SJSA1 (cell line): ENCODE measurements at places on chromosomes 13 and 19.

- no peak for DNase-seq
Observed at GRCh38 chr19:617551-618246, 15.6 kb downstream of the POLRMT start.

- no peak for DNase-seq
Observed at GRCh38 chr13:28967029-28967915, 147.1 kb downstream of the MTUS2 start.

GRCh38 chr19:9909251-9909650 lies 27.1 kb downstream of the OLFM2 start:
- DNase-seq: no peak

DNA sequence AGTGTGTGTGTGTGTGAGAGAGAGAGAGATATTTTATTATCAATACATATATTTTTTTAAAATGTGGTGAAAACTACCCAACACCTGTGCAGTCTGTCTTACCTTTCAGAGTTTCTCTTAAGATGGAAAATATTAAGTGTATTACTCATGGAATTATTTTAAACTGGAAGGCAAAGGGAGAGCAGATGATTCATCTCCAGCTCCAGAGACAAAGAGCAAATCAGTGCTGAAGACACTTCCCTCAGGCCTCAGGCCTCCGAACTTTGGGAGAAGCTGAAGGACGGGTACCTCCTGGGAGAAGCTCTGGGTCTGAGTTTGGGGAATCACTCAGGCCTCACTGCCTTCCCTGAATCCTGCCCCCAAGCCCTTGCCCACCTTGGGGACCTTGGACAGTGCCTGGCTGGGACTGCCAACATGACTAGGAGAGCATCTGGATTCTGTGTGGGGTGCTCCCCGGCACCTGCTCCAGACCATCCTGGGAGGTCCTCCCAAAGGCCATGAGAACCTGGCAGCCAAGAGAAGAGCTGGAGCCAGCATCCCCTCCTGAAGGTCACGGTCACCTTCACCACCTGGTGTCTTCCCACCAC lies 170.4 kb upstream of the UBL3 start:
- no peak for DNase-seq

DNA sequence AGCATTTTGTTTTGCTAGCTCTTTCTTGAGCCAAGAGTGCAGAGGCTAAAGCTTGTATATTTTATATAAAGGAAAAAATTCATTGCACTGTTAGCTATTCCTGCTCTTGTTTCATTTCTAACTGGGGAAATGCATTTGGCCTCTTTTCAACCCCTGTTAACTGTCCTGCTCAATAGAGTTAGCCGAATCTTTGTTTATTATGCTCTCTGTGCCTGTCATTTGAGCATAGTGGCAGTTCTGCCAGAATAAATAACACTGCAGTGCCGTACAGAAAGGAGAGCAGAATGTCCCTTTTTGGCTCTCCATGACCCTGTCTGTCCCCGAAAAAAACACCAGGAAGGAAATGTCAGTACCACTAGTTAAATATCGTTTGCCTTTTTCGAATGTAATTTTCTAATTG lies 350.8 kb downstream of the MYO16 start:
- DNase-seq: no peak

GRCh38 chr13:51152701-51153100 lies 41.6 kb upstream of the C13orf42 start:
- DNase-seq: no peak

DNA sequence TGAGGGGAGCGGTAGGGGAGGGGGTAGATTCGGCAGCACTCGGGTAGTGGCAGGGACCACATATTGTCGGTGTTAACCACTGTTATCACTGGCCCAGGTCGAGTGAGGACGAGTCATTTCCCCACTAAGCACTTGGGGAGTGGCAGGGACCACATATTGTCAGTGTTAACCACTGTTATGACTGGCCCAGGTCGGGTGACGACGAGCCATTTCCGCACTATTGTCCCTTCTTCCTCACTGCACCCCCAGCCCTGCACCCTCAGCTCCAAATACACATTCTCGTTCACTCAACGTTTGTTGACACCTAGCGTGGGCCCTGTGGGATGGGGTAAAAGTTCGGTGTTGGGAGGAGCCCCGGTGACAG lies 467 bp upstream of the CLN5 start:
- DNase-seq: no peak

DNA sequence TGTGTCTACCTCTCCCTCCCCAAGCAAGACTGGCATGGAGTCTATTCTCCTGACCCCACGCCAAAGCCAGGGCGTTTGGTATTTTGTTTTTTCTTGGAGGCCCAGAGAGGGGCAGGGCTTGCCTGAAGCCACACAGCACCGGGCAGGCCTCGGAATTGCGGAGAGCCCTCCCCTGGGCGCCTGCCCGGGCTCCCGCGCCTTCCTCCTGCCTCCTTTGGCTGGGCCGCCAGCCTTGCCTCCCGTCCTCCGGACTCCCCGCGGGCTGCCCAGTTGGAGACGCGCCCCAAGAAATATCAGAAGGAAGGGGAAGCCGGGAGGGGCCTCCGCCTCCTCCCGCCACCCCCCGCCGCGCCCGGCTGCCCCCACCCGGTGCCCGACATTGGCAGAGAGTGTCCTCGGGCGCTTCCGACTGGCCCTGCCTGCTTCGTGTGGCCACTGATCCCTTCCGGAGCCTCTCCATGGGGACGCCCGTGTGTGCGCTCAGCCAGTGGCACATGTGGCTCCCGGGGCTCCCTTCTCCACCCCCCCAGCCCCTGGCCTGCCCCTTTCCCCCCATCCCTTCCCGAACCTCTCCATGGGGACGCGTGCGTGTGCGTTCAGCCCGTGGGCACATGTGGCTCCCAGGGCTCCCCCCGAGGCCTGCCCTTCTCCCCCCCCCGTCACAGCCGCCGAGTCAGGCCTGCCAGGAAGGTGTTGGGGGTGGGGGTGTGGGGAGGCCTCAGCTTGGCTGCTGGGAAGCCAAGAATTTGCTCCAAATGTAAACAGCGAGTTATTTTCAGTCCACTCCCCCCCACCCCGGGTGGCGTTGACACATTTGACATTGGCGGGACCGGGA lies 37.3 kb downstream of the NFIC start:
- DNase-seq: peak; percentile 97

GRCh38 chr19:53961523-53962356 lies 997 bp upstream of the CACNG8 start:
- DNase-seq: no peak

DNA sequence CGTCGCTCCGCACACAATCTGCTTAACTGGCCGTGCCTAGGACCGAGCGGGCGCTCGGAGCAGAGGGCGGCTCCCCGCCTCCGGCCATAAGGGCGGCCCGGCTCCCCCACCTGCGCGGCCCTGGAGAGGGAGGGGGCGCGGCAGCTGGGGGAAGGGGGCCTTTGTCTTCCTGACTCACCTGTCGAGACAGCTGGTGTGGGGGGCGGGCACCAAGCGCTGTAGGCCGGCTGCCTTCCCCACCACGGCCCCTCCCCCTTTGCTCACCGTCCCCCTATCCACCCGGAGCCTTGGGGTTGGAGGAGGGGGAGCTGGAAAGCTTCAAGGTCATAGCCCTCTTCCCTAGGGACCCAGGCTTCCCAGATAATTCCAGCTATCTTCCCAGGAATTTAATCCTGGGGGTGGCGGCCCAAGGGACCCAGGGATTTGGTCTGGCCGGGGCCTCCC lies 1.2 kb downstream of the VASP start:
- DNase-seq: no peak

GRCh38 chr19:49882643-49883042 lies 5.1 kb downstream of the TBC1D17 start:
- no peak for DNase-seq

DNA sequence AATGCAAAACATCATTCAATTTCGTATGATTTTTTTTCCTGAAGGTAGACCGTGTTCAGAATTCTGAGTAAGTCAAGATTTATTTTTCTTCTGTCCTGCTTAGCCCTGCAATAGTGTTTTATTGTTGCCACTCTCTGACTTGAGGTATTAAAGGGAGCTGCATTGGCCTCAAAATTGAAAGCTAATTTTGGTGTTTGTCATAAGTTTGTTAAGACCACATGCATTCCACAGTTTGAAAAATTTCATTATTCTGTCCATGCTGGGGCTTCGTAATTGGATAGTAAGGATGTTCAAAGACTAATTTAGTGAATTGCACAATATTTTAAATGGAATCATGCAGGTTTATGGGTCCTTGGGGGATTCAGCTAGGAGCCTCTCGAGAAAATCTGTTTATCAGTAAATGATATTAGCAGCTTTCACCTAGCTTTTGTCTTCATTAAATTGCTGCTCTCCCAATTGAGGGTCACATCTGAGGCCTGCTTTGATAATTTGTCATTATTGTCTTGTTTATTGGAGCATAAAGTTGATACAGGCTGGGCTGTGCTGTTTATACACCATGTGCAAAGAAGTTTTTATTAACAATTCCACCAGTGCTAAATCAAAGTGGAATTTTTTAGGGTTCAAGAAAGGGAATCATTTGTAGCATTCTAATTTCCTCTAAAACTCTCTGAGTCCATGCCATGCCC lies 339.8 kb upstream of the OBI1 start:
- DNase-seq: no peak

- no peak for DNase-seq
Observed at GRCh38 chr19:1467215-1467489, 11.9 kb downstream of the C19orf25 start.

- DNase-seq: no peak
Observed at GRCh38 chr13:50400035-50400726, 384.9 kb downstream of the KCNRG start.

DNA sequence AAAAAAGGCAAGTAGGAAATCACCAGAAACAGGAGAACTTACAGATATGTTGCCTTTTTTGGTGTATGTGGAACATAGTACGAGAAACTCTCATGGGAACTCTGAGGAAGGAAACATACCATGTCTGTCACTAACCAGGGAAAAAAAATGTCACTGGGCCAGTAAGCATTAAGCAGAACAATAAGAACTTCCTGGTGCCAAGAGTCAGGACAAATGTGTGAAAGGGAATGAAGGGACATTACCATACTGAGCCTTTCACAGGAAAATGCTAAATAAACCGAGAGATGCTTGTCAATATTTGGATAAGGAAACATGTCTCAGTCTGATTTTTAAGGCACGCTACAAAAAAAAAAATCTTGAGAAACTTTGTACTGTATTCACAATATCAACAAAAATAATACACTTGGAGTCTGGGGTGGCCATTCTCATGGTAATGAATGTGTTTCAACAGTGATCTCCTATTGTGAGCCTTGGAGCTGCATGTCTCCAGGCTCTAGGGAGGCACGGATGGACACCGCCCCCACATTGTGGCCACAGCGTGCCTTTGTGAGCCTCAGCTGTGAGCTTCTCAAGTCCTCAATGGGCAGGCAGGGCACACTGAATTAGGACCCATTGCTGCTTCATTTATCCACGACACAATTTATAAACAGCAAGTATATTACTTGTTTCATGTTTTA lies 113.0 kb upstream of the ARGLU1 start:
- DNase-seq: no peak

DNA sequence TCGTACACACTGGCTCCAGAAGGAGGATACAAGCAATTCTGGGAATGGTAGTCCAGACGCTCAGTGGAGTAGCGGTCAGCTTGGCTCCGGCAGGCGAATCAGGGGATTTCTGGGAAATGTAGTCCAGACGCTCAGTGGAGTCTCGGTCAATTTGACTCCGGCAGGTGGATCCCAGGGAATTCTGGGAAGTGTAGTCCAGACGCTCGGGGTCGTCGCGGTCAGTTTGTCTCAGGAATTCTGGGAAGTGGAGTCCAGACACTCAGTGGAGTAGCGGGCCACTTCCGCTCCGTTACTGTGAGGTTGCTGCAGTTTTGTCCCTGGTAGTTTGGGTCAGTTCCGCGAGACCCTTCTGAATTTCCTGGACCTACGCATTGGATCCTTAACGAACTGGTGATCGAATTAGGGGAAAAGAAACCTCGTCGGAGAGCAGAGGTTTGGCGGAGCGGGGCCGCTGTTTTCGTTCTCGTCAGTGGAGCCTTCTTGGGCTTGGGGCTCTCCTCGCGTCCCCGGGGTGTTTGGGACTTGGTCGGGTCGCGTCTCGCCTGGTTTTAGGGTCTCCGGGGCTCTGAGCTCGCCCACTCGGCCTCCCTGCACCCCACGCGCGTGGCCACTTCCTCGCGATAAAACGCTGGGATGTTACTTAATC lies at the start of gene ZNF225:
ZNF225 (plus strand) TSS at position 262 of the 646 bp plus-strand sequence. CDS start 2,429 bp downstream, outside the sequence.
- peak; percentile 96 for DNase-seq

- DNase-seq: no peak
Observed at GRCh38 chr19:16457954-16458331, 13.8 kb downstream of the EPS15L1 start.

GRCh38 chr13:111401755-111402154 lies 81.3 kb downstream of the TEX29 start:
- DNase-seq: no peak

GRCh38 chr19:29395111-29395733 lies 130.6 kb upstream of the VSTM2B start:
- DNase-seq: no peak

GRCh38 chr13:23928985-23929384 lies 31.7 kb upstream of the C1QTNF9B start:
- DNase-seq: no peak

DNA sequence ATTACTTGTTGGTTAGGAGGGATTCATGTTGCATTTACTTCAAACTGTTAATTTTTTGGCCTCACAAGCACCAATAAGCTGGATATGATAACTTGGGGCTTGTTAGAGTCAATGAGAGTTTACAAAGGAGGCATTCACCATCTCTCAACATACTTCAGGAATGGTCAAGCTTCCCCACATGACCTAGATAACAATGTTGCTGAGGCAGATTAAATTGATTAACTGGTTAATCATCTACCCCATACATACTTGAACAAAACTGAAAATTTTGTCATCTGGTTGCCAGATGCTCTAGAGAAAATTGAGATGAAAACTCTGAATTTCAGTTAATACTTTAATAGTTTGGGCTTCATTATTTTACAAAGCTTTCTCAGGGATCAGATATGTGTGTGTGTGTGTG lies 43.0 kb upstream of the UBL3 start:
- DNase-seq: no peak

- DNase-seq: no peak
Observed at GRCh38 chr19:39671739-39672363, 16.1 kb downstream of the LGALS16 start.

DNA sequence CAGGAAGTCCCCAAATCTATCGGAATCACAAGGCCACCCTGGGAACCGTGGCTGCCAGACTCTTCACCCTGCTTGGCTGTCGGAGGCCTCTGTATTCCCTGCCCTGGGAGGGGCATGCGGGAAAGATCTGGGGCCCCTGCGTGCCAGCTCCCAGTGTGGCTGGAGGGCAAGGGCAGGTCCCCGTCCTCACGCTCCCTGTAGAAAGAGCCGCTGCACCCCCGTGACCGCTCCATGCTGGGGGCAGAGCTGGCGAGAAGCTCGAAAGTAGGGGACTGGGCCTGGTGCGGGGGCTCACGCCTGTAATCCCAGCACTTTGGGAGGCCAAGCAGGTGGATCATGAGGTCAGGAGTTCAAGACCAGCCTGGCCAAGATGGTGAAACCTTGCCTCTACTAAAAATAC lies 208.4 kb upstream of the SOX1 start:
- DNase-seq: no peak

- DNase-seq: no peak
Observed at GRCh38 chr13:98333486-98333885, 156.4 kb upstream of the RNF113B start.

- DNase-seq: no peak
Observed at GRCh38 chr19:51016798-51017683, 2.5 kb downstream of the KLK10 start.
